ENCODE measurements at places on chromosomes 2 and 18.

DNA sequence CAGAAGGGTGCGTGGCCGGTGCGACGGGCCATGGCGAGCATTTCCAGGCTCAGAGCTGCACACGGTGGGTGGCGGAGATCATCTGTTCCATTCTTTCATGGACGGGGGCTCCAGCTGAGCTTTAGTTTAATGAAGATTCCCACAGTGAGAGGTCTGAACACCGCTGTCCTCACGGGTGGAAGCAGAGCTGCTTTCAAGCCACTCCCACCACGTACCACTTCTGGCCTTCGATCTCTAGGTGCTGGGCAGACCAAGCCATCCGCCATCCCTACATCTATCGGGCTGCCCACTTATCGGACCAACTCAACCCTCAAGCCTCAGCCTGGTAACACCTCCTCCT is 18.5 kb downstream of the GPR35 start:
- DNase-seq: no peak

DNA sequence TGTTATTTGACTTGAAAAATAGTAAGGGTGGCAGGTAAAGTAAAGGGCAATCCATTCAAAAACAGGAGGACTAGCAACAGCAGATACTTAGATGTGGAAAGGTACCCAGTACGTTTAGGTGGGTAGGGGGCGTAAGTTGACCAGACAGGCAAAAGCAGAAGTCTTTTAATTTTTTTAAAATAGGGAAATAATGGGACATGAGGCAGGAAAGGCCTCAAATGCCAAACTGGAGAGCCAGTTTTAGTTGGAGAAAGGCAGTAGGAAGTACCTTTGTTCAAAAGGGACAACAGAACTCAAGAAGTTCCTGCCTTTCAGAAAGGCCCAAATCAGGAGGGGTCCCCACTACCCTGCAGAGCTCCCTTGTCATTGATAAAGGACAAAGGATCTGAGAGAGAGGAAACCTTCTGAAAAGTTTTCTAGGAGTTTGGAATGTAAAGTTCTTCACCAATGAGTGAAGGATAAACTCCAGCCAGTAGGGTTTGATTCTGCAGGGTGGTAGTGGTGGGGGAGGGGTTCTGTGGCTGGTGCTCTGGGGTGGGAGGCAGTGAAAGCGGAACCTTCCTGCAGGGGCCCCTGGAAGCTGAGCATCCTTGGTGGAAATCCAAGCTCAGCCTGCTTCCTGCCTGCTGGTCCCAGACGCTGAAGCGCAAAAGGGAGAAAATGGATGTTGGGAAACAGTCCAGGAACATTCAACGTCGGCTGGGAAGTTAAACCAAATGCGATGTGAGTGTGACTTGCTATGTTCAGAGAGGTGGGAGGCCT is 40.1 kb downstream of the TMEM17 start:
- no peak for DNase-seq

DNA sequence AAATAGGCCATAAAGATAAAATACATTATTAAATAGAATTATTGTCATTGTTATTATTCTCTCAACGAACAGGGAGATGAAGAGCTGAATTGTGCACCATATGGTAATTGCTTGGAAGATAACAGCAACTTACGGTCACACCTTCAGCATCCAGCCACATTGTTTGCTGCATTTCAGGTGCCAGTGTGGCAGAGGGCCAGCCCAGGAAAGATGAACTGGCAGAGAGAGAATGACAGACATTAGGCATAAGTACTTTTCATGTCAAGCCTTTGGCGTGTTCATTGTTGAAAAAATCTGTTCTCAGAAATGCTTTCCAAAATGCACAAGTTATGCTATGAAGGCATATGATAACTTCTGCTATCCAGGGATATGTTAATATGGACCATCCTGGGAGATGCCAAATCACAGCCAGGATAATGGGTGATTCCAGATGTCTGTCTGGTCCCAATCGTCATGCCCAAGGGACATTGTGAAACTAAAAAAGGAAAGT is 748.6 kb upstream of the PIK3C3 start:
- no peak for DNase-seq

DNA sequence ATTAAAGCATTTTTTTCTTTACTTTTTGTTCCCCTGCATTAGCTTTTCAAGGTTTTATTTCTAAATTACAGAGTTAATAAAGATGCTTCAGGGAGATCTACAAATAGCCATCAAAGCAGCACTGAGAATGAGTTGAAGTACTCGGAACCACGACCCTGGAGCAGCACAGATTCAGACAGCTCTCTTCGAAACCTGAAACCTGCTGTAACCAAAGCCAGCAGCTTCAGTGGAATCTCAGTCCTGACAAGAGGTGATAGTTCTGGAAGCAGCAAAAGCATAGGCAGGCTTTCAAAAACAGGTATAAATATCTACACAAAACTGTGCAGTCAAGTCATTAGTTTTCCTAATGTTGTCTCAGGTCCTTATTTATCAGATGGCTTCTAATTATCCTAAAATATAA is 102.8 kb upstream of the UBXN4 start:
- no peak for DNase-seq

GRCh38 chr2:189849550-189849949 is 65.3 kb downstream of the PMS1 start:
- no peak for DNase-seq
